GM23248 (cell line): ENCODE measurements at places on chromosomes 11 and 22. TPM values are rescaled to one million over a fixed set of nuclear protein-coding genes. Genes with fewer than 3 reads are reported as not detected.

Gene MPZL2
- polyA plus RNA-seq, result not detected in 2 replicates

- no peaks in the 10 kb centered on the region for H3K27me3 ChIP-seq
- no peak overlapping the region for H3K4me3 ChIP-seq
- H3K4me1 ChIP-seq, result peaks cover 5% of the 10 kb centered on the region; the same call in 1 of the 2 replicates
- no peak overlapping the region for H3K27ac ChIP-seq
- DNase-seq, result no peak
Observed at GRCh38 chr22:44500599-44500998, 2.6 kb upstream of the RTL6 start.

DNA sequence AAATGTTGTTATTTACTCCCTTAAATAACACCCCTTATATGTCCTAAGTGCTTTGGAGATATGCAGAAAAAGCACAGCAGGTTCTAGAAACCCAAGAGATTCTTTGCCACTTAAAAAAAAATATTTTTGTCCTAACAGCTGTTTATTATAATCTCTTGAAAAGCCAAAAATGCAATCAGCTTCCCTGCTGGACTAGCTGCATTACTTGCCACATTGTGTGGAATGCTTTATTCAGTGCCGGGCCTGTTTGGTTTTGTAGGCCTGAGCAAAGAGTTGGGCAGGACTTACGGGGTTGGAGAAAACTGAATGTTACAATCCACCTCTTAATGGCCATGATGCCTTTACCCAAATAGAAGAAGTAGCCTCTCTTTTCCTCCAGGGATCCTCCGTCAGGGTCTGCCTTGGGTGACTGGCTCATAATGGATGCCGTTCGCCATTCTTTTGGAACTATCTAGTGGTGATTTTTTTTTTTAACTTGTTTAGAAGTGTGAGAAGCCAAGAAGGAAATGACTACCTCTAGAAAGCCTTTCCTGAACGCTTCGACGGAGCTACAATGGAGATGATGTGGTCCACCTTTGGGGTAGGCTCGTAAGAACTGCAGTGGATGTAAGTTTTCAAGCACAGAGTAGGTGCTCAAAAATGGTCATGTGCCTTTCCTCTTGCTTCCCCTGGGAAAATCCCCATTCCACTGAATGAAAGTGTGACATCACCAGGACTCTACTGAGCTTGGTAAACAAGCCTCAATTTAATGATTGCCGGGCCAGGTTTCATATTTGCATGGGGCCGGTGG lies 241.3 kb upstream of the NCAM1 start:
- H3K27me3 ChIP-seq, result no peaks in the 10 kb centered on the region
- DNase-seq, result no peak
- no peak overlapping the region for H3K4me3 ChIP-seq

Gene TRIM21
- 11.2 and 12.9 TPM in 2 replicates for polyA plus RNA-seq

GRCh38 chr11:61138935-61139334 lies 22.3 kb downstream of the VPS37C start:
- no peaks in the 10 kb centered on the region for H3K36me3 ChIP-seq
- DNase-seq, result peak; percentile 81
- H3K4me1 ChIP-seq, result peaks cover 20% of the 10 kb centered on the region
- H3K4me3 ChIP-seq, result 0 out of 2 replicates have a peak overlapping the region, but pooled peaks have one; percentile 24
- no peaks in the 10 kb centered on the region for H3K27me3 ChIP-seq

Gene CHRM4
- polyA plus RNA-seq, result not detected in 2 replicates

DNA sequence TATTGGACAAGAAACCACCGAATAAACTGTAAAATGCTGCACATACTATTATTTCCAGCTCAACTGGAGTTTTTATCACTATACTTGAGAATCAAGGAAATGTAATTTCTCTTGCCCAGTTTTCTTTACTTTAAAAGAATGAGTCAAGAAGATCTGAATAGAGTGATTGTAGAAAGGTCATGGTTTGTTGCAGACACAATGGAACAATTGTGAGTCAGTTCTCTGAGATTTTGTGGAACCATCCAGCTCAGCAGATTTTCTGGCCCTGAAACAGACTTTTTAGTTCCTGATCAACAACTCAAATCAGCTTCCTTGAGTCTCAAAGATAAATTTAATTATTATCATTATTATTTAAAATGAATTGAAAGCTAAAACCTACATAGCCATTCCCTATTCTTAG lies 1.3 kb downstream of the TCN1 start:
- peaks cover 6% of the 10 kb centered on the region; the same call in 1 of the 2 replicates for H3K27me3 ChIP-seq
- DNase-seq, result peak; percentile 42
- no peaks in the 10 kb centered on the region for H3K4me1 ChIP-seq
- no peaks in the 10 kb centered on the region for H3K36me3 ChIP-seq
- H3K27ac ChIP-seq, result no peak overlapping the region
- no peak overlapping the region for H3K4me3 ChIP-seq
